GM12878 (cell line): ENCODE measurements at places on chromosomes 5 and 9.

- DNase-seq: no peak
- no peaks in the 10 kb centered on the region; the same call in 1 of the 2 replicates for H3K27me3 ChIP-seq
- H3K4me1 ChIP-seq: no peaks in the 10 kb centered on the region
- H3K4me3 ChIP-seq: no peak overlapping the region
Measured at GRCh38 chr9:90103771-90104170, 499.0 kb downstream of the GADD45G start.

DNA sequence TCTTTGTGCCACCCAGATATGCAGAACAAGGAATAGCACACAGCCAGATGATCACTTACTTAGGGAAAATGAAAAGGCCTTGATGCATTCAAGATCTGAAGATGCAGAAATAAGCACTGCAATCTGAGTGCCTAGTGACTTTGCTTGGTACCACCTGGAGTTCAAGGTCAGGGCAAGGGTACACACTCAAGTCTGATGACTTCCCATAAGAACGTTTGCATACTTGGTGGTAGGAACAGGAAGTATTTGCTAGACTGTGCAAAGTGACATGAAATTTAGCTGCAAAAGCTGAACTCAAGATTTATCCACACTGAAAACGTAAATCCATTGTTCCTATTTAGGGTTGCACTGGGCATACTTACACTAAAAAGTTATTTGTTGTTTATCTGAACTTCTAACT is 177.1 kb downstream of the PIK3R1 start:
- no peak overlapping the region for H3K27ac ChIP-seq
- no peaks in the 10 kb centered on the region; the same call in 1 of the 2 replicates for H3K4me1 ChIP-seq
- no peak overlapping the region for H3K4me3 ChIP-seq
- no peaks in the 10 kb centered on the region for H3K36me3 ChIP-seq
- H3K27me3 ChIP-seq: no peaks in the 10 kb centered on the region
- no peak for DNase-seq

DNA sequence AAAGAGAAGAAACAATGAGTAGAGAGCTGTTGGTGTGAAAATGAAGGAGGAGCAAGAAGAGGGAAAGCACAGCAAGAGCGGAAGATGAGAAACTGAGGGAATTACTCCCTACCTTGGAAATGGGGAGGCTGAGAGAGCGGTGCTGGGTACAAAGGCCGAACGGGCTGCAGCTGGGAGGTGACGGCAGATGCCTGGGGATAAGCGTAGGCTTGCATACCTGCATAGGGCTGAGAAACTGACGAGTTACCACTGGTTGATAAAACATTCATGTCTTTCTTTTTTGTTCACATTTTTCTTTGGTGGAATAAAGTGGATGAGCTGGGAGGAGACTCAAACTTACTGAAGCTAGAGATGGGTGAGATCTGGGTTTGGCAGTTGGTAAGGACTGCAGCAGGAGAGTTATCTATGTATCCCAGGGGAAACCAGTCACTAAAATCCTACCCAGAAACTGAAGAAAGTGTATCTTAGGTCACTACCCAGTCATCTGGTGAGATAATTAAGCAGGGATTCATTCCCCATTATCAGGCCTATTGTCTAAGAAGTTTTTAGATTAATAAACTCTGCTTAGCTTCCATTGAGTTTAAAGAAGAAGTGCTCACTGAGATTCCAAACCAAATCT is 34.8 kb downstream of the FKBP15 start:
- no peak for DNase-seq
- no peak overlapping the region for H3K27ac ChIP-seq
- peaks cover 16% of the 10 kb centered on the region for H3K36me3 ChIP-seq

DNA sequence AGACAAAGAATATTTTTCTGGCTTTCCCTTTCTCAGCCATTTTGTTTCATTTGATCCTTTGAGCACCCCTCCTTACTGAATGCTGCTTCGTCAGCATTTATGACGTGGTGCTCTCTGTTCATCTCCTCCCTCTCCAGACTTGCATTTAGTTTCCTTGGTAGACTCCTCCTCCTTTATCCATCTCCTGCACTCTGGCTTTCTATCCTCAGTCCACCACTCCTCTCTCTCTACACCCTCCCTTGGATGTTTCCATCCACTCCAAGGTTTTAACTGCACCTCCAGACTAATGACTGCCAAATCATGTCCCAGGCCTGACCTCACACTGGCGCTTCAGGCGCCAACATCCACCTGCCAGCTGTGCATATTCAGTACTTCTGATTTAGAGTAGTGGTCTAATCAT is 245.4 kb downstream of the RAB3C start:
- no peaks in the 10 kb centered on the region for H3K36me3 ChIP-seq
- no peaks in the 10 kb centered on the region for H3K27me3 ChIP-seq
- no peak for DNase-seq
- no peak overlapping the region for H3K4me3 ChIP-seq

GRCh38 chr5:133756036-133756435 is 143.7 kb upstream of the FSTL4 start:
- H3K27me3 ChIP-seq: no peaks in the 10 kb centered on the region; the same call in none of the 2 replicates
- H3K36me3 ChIP-seq: no peaks in the 10 kb centered on the region
- H3K4me1 ChIP-seq: no peaks in the 10 kb centered on the region
- no peak for DNase-seq
- H3K27ac ChIP-seq: no peak overlapping the region

GRCh38 chr9:1871626-1872419 is 143.3 kb upstream of the SMARCA2 start:
- H3K4me3 ChIP-seq: no peak overlapping the region
- no peak for DNase-seq
- H3K27me3 ChIP-seq: no peaks in the 10 kb centered on the region
- H3K36me3 ChIP-seq: no peaks in the 10 kb centered on the region
- H3K4me1 ChIP-seq: peaks cover 41% of the 10 kb centered on the region

- DNase-seq: no peak
- H3K27me3 ChIP-seq: no peaks in the 10 kb centered on the region
- H3K4me3 ChIP-seq: no peak overlapping the region
- no peaks in the 10 kb centered on the region for H3K4me1 ChIP-seq
Measured at GRCh38 chr5:14896131-14896530, 24.6 kb upstream of the ANKH start.

- H3K36me3 ChIP-seq: no peaks in the 10 kb centered on the region; the same call in 1 of the 2 replicates
- peaks cover 6% of the 10 kb centered on the region; the same call in 1 of the 2 replicates for H3K4me1 ChIP-seq
- no peak overlapping the region for H3K4me3 ChIP-seq
- no peak overlapping the region for H3K27ac ChIP-seq
Measured at GRCh38 chr5:158998793-158999325, 100.9 kb downstream of the EBF1 start.

DNA sequence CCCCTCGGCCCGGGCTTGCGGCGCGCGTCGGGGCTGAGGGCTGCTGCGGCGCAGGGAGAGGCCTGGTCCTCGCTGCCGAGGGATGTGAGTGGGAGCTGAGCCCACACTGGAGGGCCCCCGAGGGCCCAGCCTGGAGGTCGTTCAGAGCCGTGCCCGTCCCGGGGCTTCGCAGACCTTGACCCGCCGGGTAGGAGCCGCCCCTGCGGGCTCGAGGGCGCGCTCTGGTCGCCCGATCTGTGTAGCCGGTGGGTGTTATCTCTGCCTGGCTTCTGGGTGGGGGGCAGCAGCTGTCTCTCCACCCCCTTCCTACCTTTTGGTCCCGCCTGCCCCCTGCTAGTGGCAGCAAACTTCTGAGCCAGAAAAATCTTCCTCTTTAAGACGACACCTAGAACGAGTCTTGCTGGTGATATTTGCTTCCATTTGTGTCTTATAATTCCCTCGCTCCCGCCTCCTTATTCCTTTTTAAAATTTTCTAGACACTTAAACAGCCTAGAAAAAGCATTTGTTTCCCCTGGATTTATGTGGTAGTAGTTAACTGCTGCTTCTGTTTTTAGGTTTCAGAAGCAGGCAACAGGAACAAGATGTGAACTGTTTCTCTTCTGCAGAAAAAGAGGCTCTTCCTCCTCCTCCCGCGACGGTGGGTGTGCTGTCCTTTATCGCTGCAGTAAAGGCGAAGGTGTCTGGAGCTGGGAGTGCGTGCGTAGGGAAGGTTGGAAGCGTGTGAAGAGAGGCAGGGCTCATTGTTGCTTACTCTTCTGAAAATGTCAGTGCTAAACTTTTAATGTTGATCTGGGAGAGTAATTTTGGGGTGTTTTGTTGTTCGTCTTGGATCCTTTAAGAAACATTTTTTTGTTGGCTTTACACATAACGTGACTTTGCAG is 554 bp downstream of the JAK2 start:
- H3K36me3 ChIP-seq: no peaks in the 10 kb centered on the region
- H3K4me1 ChIP-seq: peaks cover 21% of the 10 kb centered on the region
- H3K4me3 ChIP-seq: peak overlapping the region; percentile 76
- peak overlapping the region; percentile 89 for H3K27ac ChIP-seq

DNA sequence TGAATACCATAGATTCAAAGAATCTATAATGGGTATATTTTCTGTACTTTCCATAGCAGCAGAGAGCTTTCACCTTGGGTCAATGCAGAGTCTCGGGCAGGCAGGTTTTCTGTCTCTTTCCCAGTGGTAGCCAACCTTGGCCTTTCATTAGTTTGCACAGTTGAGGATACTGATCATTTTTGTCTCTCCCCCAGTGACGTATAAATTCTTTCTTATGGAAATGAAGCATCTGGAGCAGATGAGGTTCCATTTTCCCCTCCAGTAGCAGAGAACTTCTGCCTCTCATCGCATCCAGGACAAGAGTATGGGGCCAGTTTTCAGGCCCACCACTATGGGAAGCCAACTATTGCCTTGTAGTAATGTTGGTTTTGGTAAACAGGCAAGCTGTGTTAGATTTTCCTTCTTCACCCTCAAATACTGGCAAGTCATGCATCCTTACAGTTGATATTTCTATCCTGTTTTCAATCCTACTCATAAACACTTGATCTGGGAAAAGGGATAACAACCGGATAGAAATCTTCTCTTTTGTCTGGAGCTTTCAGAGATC is 845.2 kb upstream of the CDH18 start:
- no peak overlapping the region for H3K4me3 ChIP-seq
- H3K27me3 ChIP-seq: no peaks in the 10 kb centered on the region
- no peak for DNase-seq
- H3K36me3 ChIP-seq: no peaks in the 10 kb centered on the region
- H3K27ac ChIP-seq: no peak overlapping the region

- H3K27ac ChIP-seq: no peak overlapping the region
- peaks cover 26% of the 10 kb centered on the region for H3K4me1 ChIP-seq
- H3K36me3 ChIP-seq: 0 out of 2 replicates have a peak, but pooled peaks cover under 1% of the 10 kb centered on the region
- DNase-seq: no peak
- no peaks in the 10 kb centered on the region for H3K27me3 ChIP-seq
Measured at GRCh38 chr5:78589923-78590322, 58.6 kb downstream of the LHFPL2 start.

- no peaks in the 10 kb centered on the region for H3K27me3 ChIP-seq
- no peaks in the 10 kb centered on the region for H3K4me1 ChIP-seq
Measured at GRCh38 chr5:163424836-163425235, 12.6 kb upstream of the CCNG1 start.

GRCh38 chr5:14213813-14214585 is 70.9 kb downstream of the TRIO start:
- no peaks in the 10 kb centered on the region for H3K27me3 ChIP-seq
- peak overlapping the region; percentile 46 for H3K4me3 ChIP-seq
- peak overlapping the region; percentile 94 for H3K27ac ChIP-seq

DNA sequence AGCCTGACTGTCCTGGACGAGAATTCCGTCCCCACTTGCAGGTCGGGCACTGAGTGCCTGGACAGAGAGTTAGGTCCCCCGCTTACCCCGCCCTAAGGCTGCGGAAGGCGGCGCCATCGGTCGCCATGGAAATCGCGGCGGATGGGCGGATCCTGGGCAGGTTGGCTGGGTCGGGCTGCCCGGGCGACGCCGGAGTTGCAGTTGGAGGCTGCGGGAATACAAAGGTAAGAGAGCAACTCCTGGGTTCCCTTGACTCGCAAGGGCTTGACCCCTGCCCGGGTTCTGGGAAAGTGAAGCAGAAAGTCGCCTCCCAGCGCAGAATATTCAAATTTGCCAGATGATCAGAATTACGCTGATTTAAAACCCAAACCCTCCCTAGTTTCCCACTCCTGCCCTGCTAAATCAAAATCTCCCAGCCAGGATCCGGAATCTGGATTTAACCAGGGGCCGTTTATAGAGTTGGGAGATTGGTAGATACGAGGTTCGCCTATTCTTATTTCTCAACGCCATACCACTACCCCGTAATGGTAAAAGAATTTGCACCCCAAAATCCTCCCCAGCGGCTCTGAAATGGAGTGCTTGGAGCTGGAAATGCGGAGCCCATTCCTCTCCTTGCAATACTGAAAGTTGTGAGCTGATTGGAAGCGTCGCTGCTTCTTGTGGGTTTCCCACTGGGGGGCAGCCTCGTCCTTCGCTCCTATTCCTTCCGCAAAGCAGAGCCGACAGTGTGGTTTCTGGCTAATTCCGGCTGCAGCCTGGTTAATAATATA is 156.4 kb upstream of the RASEF start:
- no peaks in the 10 kb centered on the region for H3K4me1 ChIP-seq
- no peak overlapping the region for H3K4me3 ChIP-seq
- DNase-seq: no peak
- H3K36me3 ChIP-seq: no peaks in the 10 kb centered on the region
- H3K27ac ChIP-seq: no peak overlapping the region

DNA sequence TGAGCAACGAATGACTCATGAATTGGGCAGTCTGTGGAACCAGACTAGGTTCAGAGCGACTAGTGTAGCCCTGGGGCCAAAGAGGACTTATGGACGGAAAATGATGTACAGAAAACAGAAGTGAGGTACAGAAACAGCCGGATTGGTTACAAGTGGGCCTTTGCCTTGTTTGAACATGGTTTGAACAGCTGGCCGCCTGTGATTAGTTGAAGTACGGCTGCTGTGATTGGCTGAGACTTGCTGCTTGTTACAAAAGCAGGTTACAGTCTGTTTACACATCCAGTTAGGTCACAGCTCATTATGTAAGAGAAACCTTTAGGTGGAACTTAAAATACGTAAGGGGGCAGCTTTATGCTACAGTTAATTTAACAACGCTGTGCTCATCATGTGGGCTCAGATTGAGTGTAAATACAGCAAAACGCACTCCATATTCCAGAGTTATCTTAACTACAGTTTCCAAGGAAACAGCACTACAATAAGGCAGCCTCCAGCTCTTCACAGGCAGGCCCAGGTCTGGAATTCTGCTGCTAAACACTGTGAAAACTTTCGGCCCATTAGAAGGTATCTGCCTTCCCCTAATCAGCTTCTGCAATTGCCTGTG is 6.5 kb downstream of the AMACR start:
- H3K27ac ChIP-seq: no peak overlapping the region
- H3K4me3 ChIP-seq: no peak overlapping the region
- no peak for DNase-seq
- no peaks in the 10 kb centered on the region for H3K4me1 ChIP-seq

- H3K4me3 ChIP-seq: no peak overlapping the region
- DNase-seq: no peak
- no peaks in the 10 kb centered on the region for H3K27me3 ChIP-seq
- peaks cover 8% of the 10 kb centered on the region for H3K36me3 ChIP-seq
- H3K27ac ChIP-seq: no peak overlapping the region
- H3K4me1 ChIP-seq: peaks cover 30% of the 10 kb centered on the region
Measured at GRCh38 chr5:141532726-141533125, 43.8 kb downstream of the PCDHGC5 start.

DNA sequence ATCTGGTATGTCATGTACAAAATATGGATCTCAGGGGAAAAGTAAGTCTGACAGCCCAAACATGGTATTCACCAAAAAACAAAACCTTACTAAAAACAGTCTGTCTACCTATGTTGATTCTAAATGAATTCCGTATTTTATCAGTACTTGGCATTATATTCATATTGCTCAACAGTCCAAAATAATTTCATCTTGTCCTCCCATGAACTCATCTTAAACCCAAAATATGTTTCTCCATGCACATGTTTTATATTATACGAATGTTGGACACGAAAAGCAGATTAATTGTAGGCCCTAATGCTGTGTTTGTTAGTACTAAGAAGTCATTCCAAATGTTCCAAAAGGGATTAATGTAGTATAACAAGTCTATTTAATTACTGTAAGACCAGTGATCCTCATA is 20.1 kb downstream of the NFIB start:
- H3K4me3 ChIP-seq: no peak overlapping the region
- no peaks in the 10 kb centered on the region for H3K36me3 ChIP-seq
- H3K27ac ChIP-seq: no peak overlapping the region
- no peak for DNase-seq
- no peaks in the 10 kb centered on the region for H3K27me3 ChIP-seq
- H3K4me1 ChIP-seq: no peaks in the 10 kb centered on the region
